Erythroblast (primary cell): ENCODE measurements at places on chromosomes 16 and 17.

GRCh38 chr17:80667462-80668277 is 123.0 kb downstream of the RPTOR start:
- no peak for DNase-seq

DNA sequence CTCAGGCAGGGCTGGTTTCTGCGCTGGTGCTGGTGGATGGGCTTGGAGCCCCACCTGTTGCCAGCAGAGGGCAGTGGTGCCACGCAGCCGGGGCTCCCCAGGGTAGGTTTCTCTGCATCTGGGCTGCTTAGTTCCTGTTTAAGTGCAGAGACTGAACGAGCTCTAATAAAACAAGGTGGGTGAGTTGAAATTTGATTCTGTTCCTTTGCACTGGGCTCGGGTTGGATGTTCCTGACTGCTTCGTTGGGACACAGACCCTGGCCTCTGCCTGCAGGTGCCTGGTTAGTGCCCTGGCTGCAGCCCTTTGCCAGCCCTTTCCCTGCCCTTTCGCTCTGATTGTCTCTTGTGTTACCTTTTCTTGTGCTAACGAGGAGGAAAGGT is 30.0 kb downstream of the TBCD start:
- peak; percentile 87 for DNase-seq

DNA sequence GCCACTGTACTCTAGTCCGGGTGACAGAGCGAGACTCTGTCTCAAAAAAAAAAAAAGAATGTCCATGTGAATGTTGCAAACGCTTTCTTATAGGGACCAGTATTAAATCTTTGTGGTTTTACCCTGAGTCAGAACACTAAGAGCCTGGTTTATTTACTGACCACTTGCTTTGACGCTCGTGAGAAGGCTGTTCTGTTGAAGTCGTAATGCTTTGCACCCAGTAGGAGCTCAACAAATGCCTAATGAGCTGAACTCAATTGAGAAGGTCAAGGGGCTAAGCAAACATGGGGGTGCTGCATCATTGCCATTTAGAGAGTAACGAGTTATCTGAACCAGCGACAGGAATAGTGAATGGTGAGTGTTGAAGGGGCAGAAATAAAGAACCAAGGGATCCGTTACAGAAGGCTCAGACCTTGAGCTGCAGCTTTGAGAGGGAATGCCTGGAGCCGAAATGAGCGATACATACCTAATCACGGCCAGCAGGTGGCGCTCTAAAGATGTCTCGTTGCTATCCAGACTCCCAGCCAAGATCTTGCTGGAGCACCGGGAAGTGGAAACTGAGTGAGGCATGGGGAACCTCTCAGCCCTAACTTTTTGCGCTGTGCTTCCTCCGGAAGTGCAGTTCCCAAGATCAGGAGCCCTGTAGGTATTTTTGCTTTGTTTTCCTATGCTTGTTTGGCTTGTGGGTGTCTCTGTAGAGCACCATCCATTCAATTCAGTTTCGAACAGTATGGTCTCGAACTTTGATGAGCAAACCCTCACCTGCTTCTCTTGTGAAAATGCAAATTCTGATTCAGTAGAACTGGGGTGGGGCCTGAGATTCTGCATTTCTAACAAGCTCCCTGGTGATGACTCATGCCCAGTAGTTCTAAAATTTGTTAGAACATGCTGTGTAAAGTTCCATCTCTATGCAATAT is 12.6 kb upstream of the RNF222 start:
- peak; percentile 83 for DNase-seq

DNA sequence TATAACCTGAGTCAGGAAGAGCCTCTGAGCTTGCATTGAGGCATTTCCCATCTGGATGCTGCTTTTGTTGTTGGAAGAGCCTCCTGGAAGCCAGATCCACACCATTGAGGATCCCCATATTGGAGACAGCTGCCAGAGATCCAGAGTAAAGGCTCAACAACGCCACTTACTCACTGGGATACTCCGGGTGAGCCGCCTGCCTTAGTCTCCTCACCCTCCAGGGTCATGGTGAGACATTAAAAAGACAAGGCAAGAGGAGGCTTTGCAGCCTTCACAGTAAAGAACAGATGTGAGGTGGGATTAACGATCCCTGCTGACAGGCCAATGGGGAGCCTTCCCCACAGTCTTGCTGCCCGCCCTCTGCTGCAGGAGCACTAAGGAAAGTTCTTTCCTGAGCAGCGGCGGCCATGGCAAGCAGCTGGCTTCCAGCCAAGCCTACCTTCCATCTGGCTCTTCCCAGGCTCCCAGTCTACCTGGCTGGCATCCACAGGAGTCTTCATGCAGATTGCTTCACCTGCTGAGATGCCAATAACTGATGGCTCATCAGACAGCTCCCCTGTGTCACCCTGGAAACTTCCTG is 198.5 kb downstream of the CYLD start:
- DNase-seq = no peak

- DNase-seq = no peak
Measured at GRCh38 chr16:50611995-50612848, 64.0 kb downstream of the NKD1 start.

- DNase-seq = peak; percentile 41
Measured at GRCh38 chr17:57440522-57441269, 184.4 kb downstream of the MSI2 start.

GRCh38 chr16:79328402-79329165 is 272.0 kb downstream of the MAF start:
- no peak for DNase-seq
